Right cardiac atrium (tissue), 5 donors: ENCODE measurements at places on chromosomes 1 and 21. TPM values are rescaled to one million over a fixed set of nuclear protein-coding genes. Genes with fewer than 3 reads are reported as not detected.

GBP2 gene
- total RNA-seq = 12.7 TPM

RNU1-4 gene
- 8,578 TPM for total RNA-seq

HTR6 gene
- not detected for total RNA-seq

TFF1 gene
- total RNA-seq = not detected

KPNA6 gene
- 72.4 TPM for total RNA-seq

EPHA10 gene
- total RNA-seq = 1.1 TPM

SELL gene
- total RNA-seq = 3.8 TPM

- no peak for DNase-seq
Measured at GRCh38 chr1:71240656-71241055, 159.8 kb upstream of the ZRANB2 start.

GRCh38 chr21:40200946-40201345 is 333.7 kb downstream of the PCP4 start:
- no peak for DNase-seq

DNA sequence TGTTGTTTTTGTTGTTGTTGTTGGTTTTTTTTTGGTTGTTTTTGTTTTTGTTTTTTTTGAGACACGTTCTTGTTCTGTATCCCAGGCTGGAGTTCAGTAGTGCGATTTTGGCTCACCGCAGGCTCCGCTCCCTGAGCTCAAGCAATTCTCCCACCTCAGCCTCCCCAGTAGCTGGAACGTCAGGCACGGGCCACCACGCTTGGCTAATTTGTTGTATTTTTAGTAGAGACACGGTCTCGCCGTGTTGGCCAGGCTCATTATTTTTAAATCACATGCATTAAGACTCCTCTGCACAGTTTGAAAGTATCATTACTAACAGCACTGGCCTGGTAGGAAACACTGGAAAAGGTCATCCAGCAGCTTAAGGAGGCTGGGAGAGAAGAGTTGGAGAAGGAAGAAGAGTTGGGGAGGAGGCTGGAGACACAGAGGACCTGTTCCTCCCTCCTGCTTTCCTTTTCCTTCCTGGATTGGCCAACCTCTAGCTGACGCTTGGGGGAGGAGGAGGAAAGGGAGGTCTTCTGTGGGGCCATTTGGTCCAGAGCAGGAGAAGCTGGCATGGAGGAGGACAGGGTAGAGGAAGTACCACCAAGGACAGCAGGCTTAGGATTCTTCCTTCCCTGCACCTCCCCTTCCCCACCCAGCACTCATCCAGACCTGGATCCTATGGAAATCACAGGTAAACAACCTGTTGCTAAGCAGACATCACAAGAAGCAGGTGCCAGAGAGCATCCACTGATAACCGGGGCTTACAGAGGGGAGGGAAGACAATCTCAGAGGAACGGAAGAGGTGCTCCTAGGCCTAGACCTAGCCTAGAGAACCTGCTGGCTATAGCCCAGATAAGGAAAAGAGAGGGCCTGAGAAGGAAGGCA is 71.9 kb upstream of the GOLT1A start:
- DNase-seq = no peak

DNA sequence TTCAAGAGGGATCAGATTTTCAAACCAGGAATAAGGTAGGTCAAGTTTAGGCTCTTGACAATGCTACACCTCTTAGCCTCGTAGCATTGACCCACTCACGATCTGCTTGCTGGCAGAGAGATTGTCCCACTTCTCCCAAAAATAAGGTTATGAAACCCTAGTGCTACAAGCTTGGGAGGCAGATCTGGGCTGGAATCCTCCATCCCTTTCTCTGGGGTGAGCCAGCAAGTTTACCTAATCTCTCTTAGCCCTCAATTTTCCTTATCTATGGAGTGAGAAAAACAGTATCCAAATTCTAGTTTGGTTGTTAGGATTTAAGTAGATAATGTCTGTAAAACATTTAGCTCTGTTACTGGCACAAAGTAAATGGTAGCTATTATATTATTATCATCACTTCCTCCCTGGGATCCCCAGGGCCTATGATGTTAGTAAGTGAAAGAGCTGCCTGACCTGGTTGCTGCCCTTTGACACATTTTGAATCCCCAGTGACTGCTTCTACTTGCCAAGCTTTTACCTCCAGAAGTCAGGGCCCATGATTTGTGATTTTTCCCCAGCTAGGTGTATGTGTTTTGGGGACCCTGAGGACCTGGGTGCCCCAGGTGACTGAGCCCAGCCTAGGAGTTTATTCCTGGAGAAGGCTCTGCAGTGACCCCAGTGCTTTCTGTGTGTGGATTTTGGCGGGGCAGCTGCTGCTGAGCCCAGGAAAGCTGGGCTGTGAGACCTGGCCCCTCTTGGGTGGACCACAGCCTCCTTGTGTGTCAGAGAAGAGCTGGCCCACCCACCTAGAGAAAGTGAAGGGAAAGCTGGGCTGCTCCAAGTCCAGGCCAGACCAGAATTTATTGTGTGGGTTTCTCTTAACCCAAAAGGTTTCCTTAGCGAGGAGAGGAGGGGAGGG is 48.2 kb upstream of the VANGL1 start:
- peak; percentile 46 for DNase-seq

DNA sequence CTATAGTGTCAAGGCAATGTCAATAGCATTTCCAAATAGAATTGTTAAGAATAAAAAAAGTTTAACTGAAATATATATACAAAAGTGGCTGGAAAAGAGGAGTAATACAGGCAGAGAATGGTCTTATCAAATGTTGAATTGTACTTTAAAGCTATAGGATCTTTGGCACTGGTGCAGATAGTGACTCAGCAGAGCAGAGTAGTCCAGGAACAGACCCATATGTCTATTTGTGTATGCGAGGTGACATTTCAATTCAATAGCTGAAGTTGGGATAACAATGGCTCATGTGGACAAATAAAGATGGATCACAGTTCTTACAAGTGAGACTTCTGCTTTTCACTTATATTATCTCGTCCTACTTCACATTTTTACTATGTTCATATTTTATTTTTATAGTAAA is 543.0 kb upstream of the B3GALT2 start:
- no peak for DNase-seq

- peak; percentile 47 for DNase-seq
Measured at GRCh38 chr1:153944005-153944826, 2.3 kb downstream of the DENND4B start.

DNA sequence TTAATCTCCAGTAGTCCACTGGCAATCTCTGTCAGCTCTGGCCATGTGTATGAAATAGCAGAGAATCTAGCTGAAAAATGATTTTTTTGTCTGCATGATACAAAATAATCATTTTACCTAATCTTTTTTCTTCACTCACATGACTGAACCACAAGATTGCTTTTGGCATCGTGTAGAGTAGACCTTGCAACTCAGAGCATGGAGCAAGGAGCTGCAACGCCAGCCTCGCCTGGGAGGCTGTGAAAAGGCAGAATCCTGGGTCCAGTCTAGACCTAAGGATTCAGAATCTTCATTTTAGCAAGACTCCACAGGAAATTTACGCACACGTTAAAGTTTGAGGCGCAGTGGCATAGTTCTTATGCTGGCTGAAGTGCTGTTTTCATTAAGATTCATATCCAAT is 40.2 kb downstream of the TOMM20 start:
- peak; percentile 28 for DNase-seq

DNA sequence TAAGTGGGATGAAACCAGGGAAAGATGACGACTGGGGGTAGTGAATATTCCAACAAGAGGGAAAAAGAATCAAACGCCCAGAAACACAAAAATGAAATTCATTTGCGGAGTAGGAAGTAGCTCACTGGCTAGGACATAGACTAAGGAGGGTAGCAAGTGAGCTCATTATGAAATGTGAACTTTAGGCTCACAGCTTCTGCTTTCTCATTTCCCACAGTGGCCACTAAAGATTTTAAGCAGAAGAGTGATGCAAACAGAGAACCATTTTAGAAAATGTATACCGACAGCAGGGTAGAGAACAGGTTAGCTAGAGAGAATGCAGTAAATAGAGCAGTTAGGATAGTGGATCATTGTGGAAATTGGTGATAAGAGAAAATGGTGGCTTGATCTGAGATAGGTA is 3.5 kb downstream of the CD48 start:
- DNase-seq = no peak

DNA sequence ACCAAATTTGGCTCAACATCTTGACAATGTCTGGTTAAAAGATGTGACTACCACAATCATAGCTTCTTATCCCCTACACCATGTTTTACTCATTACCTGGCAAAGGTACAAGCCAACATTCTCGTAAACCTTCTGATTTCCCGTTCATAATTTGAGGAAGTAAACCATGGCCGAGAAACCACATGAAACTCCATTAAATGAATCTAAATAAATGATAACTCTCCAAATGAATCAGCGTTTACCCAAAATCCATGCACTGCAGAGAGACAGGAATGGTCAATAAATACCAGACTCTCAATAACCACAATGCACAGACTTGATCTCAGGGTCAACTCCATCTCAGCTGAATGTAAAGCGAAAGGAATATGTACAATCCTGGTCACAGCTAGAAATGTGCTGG is 125.2 kb downstream of the TYW3 start:
- DNase-seq = no peak

DNA sequence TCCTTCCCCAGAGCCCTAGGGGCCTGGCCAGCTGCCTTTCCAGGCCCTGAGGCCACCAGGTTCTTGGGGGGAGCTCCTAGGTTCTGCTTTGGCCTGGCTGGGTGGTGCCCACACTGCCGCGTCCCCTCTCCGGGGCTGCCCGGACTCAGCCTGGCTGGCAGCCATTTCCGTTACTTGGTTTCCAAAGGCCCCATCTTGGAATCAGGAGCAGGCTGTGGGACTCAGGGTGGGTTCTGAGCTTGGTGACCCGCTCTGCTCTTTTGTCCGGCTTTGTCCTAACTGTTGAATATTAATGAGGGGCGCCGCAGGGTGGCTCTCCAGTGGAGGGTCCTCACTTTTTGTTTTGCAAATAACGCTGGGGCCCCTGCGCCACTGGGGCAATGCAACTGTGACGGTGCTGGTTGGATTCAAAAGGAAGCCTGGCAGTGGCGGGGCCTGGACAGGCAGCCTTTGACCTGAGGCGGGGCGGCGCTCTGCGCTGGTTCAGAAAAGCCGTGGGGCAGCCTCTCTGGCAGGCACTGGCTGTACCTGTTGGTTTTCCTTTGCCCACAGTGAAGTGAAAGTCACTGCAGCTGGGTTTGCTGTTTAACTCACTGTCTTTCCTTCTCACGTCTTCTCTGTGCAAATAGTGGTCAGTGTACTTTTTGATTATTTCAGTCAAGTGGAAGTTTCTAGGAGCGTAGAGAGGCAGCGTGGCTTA is 20.2 kb downstream of the SKI start:
- DNase-seq = peak; percentile 13
